Left forelimb (tissue), 1 donor: ENCODE measurements at places on chromosomes 6 and 20.

DNA sequence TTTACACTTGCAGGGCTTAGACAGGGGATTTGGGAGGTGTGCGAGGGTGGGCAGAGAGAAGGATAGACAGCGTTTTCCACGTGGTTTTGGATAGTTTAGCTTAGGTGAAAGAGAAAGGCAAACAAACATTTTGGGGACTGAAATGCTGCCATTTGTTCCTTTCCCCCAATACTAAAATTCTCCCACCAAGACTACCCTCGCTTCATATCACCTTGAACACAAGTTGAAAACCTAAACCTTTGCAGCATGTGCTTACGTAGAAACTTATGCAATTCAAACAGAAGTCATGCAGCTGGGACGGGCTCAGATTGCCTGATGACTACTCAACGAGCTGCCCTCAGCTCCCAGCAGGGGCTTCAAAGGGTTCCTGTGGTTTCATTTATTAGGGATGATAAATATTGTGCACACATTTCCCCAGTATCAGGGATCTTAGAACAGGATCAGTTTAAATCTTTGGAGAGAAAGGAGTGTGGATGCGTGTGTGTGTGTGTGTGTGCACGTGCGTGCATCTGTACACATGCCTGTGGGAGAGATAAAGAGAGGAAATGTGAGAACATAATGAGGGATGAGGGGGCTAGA is 77.3 kb downstream of the SLC22A23 start:
- no peak for DNase-seq

DNA sequence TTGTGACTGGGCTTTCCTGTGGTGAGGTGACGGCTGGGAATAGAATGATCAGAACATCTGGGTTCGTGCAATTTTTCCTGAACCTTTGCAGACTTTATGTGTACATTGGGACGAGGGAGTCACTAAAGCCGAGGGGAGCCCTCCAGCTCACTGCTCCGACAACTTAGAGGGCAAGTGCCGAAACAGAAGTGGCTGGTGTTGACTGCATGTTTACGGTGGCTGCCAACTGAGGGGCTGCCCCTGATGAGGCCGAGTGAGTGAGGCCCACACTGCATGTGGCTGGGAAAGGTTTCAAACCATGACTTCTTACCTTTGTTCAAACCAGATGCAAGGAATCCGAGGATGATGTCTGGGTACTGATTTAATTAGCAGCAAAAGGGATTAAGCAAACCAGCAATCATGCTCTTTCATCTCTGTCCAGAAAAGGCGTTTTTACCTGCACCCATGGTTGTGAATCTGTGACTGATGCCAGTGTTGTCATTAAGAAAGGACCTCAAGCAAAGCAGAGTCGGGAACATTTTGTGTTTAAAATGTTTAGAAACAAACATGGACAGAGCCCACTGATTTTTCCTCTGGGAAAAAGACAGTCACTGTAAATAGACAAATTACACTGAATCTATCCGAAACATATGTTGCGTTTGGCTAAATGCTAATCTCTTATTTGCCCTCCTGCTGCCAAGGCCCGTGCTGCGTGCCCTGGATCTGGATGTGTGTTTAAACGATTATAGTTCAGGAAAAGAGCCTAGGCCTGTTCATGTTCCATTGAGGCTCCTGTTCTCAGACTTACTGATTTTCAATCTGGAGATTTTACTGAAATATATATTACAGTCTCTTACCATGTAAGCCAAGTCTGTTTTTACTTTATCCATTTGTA is 105.1 kb downstream of the UST start:
- no peak for DNase-seq

GRCh38 chr20:10478205-10478604 is 43.1 kb downstream of the SLX4IP start:
- no peak for DNase-seq

GRCh38 chr6:36783603-36784375 is 55.5 kb downstream of the CPNE5 start:
- no peak for DNase-seq

- DNase-seq, result no peak
Observed at GRCh38 chr6:123562264-123562663, 74.5 kb downstream of the TRDN start.

DNA sequence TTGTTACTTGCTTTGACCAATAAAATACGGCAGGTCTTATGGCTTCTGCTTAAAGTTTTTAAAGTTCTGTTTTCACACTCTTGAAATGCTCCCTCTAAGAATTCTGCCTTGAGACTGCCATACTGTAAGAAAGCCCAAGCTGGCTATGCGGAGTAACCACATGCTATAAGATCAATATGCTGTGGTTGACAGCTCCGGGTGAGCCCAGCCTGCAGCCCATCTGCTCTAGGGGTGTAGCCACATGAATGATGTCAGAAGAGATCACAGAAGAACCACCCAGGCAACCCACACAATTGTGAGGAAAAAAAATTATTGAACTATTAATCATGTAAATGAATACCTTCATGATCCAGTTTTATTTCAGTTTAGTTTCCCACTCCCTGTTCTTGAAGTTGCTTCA is 26.1 kb upstream of the SH3BGRL2 start:
- DNase-seq, result no peak

DNA sequence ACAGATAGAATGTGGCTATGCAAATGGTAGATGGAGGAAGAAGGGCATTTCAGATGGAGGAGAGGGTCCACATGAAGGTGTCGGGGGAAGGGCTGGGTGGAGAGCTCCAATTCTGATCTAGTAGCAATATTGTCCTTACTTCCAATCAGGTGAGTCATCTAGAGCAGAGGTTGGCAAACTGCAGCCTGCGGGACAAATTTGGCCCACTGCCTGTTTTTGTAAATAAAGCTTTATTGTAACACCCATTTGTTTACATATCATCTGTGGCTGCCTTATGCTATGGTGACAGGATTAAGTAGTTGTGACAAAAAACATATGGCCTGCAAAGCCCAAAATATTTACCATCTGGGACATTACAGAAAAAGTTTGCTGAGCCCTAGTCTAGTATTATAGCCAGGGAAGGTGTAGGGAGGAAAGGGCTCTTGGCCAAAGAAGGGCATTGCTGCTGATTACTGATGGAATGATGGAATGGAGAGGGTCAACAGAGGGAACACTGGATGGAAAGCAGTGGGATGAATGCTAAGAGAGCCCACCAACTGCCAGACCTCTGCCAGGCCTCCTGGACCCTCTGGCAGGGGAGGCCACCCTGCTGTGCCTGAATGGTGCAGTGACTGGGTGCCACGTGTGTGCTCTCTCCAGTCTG is 79.8 kb downstream of the SLC22A23 start:
- DNase-seq, result no peak

- no peak for DNase-seq
Observed at GRCh38 chr6:155419161-155419560, 36.5 kb downstream of the NOX3 start.

DNA sequence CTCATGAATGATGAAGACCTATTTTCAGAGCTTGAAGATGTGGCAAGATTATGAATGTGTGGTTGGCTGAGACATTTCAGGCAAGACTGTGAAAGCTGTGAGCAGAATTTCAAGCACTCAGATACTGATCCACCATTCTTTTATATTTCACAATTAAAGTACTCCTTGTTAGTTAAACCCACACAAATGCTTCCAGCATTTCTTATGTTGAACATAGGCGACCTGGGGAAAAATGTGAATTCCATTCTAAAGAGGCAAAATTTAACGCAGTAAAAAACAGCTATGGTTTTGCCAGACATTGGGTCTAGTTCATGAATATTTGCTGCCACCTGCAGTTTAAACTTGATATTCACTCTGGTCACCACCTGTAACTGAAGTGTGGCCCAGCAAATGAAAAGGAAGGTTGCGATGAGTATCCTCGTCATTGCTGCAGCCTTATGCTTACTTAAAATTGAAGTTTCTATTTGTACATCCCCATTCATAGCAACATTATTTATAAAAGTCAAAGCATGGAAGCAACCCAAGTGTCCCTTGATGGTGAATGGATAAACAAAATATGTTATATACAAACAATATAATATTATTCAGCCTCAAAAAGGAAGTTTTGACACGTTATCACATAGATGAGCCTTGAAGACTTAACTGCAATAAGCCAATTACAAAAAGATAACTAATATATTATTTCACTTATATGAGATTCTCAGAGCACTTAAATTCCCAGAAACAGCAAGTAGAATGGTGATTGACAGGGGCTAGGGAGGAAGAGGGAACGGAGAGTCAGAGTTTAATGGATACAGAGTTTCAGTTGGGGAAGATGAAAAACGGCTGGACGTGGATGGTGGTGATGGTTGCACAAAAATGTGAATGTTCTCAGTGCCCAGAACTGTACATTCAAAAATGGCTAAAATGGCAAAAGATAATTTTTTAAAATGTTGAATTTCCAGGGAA is 32.4 kb upstream of the FAM184A start:
- no peak for DNase-seq
